Iris pigment epithelial cell (primary cell): ENCODE measurements at places on chromosomes 2 and 18.
A peak's percentile ranks its signal among the peaks of the same experiment; 100 is the strongest.

DNA sequence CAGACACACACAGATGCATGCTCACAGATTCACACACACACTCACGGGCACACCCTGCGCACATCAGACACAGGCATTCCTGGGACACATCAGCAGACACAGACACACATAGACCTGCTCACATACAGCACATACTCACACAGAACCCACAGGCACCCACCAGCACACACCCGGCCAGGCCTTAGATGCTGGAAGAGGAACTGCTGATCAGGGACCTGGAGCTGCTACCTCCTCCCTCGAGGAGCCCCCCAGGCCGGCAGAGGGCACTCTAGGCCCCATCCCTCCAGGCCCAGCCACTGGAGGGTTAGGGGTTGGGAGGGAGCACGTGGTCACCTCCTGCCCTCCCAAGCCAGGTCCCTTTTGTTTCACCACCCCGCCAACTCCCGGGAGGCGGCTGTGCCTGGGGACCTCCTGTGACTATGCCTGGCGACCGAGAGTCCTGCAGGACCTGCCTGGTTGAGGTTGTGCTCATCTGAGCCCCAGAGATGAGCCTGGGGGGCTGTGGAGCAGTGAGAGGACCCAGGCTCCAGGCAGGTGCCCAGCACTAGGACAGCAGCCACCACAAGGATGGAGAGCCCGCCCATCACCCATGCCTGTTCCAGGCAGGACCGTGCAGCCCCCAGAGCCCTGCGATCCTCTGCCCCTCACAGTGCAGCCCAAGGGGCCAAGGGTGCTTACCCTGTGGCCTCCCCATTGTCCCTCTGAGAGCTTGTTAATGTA is 21.0 kb upstream of the PTMA start:
- no peak for DNase-seq

GRCh38 chr2:202938960-202939359 is 26.9 kb downstream of the CARF start:
- DNase-seq: no peak

GRCh38 chr2:147181351-147182029 is 663.3 kb upstream of the ACVR2A start:
- no peak for DNase-seq

GRCh38 chr2:36701391-36701795 is 4.9 kb downstream of the VIT start:
- peak; percentile 46 for DNase-seq

GRCh38 chr2:128293426-128293755 is 25.3 kb downstream of the HS6ST1 start:
- DNase-seq: no peak

DNA sequence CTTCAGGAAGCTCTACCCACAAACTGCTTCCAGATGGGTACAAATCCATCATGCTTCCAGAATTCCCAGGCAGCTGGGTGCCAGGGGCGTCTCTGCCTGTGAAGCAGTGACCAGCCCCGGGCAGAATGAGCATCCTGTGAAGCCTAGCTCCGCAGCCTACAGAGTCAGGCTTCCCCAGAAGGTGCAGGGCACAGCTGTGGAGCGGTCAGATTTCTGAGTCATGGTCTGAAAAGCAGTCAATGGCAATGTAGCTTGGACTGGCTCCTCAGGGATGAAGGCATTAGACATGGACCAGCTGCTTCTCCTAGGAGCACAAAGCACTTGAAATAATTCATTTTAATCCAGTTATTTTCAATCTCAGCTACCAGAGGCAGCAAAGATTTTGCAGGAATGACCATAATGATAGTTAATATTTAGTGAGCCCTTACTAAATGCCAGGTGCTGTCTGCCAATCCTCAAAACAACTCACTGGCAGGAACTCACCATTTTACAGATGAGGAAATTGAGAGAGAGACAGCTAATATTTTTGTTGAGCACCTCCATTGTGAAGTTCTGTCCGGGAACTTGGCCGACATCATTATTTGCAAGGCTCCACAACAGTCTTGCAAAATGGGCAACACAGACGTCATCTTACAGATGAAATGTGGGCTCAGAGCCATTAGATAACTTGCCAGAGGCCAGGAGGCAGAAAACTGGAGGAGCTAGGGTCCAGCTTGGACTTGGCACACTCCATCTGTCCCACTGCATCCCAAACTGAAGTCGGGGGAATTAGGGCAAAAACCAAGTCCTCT is 31.7 kb downstream of the ACMSD start:
- DNase-seq: no peak

- no peak for DNase-seq
These were observed 60.5 kb upstream of the PXDN start for GRCh38 chr2:1804865-1805264.

- no peak for DNase-seq
These were observed 557 bp downstream of the DCC start for GRCh38 chr18:52340406-52341102.

- peak; percentile 89 for DNase-seq
These were observed 145.7 kb upstream of the GLI2 start for GRCh38 chr2:120589771-120590608.

GRCh38 chr18:42838546-42839145 is 276.8 kb downstream of the RIT2 start:
- no peak for DNase-seq
